ENCODE measurements at places on chromosomes 7 and 10.

GRCh38 chr7:49635800-49636199, 137.6 kb upstream of the VWC2 start:
- no peak overlapping the region for H3K27ac ChIP-seq
- no peaks in the 10 kb centered on the region for H3K36me3 ChIP-seq
- H3K4me1 ChIP-seq = no peaks in the 10 kb centered on the region

- no peak overlapping the region for H3K4me3 ChIP-seq
- H3K4me1 ChIP-seq = no peaks in the 10 kb centered on the region
- H3K36me3 ChIP-seq = no peaks in the 10 kb centered on the region
- H3K27ac ChIP-seq = no peak overlapping the region
Observed at GRCh38 chr10:79937701-79938151, 11.2 kb downstream of the SFTPD start.

DNA sequence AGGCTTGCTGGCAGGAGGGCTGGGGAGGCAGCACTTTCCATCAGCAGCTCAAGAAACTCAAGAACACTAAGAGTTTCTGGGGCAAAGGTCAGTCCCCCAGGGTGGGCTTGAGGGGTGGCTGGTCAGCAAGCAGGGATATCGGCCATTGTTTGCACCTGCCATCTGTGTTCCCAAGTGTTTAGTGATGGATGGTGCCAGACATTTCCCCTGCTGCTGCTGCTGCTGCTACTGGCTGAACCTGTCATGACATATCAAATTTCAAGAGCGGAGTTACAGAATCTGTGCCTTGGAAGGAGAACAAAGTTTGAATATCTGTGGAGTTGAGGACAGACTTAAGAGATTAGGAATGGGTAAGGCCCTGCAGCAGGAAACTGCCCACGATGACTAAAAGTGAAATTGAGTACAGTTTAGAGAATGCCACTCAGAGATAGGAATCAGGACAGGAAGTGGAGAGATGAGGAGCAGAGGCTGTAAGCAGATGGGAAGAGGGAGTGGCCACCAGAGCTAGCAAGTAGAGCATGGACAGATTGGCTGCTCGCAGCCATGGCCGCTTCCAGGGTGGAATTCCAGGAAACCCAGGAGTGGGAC, 39.2 kb upstream of the PPP1R3C start:
- no peaks in the 10 kb centered on the region for H3K27me3 ChIP-seq
- no peaks in the 10 kb centered on the region for H3K36me3 ChIP-seq
- DNase-seq = no peak
- no peaks in the 10 kb centered on the region for H3K4me1 ChIP-seq
- no peak overlapping the region for H3K27ac ChIP-seq
- H3K4me3 ChIP-seq = no peak overlapping the region

DNA sequence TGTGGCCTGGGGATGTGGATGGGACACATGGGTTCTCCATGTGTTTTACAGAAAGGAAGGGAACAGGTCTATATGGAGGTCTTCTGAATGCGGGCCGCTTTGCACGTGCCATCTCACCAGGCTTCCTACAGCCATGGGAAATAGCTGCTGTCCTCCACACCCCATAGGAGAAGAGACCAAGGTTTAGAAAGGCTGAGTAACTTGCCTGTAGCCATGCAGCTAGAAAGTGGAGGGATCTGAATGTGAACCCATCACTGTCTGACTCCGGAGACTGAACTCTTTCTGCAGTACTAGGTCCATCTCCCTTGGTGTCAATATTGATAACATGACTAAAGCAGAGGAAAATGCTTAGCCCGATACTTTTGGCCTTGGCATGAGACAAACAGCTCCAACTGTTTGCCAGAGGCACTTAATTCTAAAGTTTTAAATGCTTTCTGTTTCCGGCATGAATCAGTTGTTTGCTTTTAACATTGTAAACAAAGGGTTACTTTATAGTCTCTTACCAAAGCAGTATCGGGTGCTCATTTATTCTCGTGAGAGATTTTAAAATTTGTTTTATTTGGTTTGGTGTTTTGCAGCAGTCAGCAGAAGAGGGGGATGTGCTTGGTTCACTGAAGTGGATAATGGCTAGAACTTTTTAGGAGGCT, 64.8 kb upstream of the LOXL4 start:
- no peak overlapping the region for H3K4me3 ChIP-seq
- no peaks in the 10 kb centered on the region for H3K4me1 ChIP-seq
- no peaks in the 10 kb centered on the region for H3K27me3 ChIP-seq
- H3K36me3 ChIP-seq = no peaks in the 10 kb centered on the region

GRCh38 chr10:30459283-30459682, 25.3 kb downstream of the MAP3K8 start:
- H3K4me1 ChIP-seq = no peaks in the 10 kb centered on the region
- no peaks in the 10 kb centered on the region for H3K27me3 ChIP-seq
- peak overlapping the region; percentile 32 for H3K27ac ChIP-seq
- DNase-seq = peak; percentile 80
- peaks cover 13% of the 10 kb centered on the region for H3K36me3 ChIP-seq
- no peak overlapping the region for H3K4me3 ChIP-seq

DNA sequence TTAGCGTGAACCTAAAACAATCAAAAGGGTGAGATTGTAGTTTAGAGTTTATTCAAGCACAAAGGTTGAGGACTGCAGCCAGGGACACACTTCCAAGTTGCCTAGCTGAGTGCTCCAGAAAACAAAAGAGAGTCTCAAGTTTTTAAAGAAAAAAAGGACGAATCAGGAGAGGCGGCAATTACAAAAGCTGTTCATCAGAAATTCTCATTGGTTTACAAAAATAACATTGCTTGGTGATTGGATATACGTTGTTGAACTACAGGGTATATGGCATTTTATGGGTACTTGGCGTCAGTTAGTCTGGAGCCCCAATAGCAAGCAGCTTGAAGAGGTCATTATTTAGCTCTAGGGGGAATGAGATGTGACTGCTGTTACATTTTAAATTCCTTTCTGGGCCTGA, 11.5 kb downstream of the ZNF438 start:
- H3K4me1 ChIP-seq = no peaks in the 10 kb centered on the region
- no peak overlapping the region for H3K4me3 ChIP-seq
- no peaks in the 10 kb centered on the region for H3K36me3 ChIP-seq
- no peak for DNase-seq

- no peaks in the 10 kb centered on the region for H3K36me3 ChIP-seq
- no peaks in the 10 kb centered on the region for H3K4me1 ChIP-seq
- no peak for DNase-seq
- no peaks in the 10 kb centered on the region for H3K27me3 ChIP-seq
- no peak overlapping the region for H3K27ac ChIP-seq
Observed at GRCh38 chr7:64183126-64183742, 23.8 kb upstream of the ZNF735 start.

- no peaks in the 10 kb centered on the region for H3K4me1 ChIP-seq
- H3K4me3 ChIP-seq = no peak overlapping the region
- DNase-seq = no peak
- H3K36me3 ChIP-seq = peaks cover 10% of the 10 kb centered on the region
- H3K27ac ChIP-seq = no peak overlapping the region
Observed at GRCh38 chr10:112539340-112539739, 92.3 kb downstream of the VTI1A start.

GRCh38 chr7:28621369-28621841, 209.1 kb downstream of the CREB5 start:
- H3K4me3 ChIP-seq = no peak overlapping the region
- no peak for DNase-seq
- H3K4me1 ChIP-seq = no peaks in the 10 kb centered on the region

DNA sequence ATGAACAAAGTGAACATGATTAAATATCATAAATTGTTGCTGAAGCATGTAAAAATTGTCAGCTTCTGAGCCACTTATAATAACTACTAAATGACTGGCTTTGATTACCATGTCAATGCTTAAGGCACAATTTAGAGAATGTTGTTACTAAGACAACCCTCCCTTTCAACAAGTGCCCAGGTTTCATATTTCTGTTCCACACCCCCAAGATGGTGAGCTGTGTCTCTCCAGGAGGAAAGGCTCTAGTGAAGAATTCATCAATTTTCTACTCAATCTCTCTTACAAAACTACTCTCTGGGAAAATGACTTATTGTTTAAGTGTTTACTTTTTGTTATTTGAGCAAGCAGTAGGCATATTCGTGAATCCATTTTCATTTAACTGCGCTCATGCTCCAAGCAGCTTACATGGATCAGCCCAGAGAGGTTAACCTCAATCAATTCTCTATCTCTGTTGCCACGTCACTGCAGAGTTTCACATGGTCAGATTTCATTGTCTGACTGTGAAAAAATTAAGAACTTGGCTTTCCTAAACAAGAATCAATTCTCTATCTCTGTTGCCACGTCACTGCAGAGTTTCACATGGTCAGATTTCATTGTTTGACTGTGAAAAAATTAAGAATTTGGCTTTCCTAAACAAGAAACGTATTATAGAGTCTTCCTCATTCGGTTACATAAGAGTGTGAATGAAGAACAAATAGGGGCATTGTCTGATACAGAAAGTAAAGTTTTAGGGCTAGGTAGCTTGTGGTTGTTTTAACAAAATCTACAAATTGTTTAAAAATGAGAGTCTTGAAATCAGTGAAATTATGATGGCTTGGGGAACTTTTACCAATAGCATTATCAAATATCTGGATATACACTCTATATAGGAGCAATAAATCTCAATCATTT, 49.7 kb downstream of the CCDC71L start:
- DNase-seq = no peak
- peaks cover 5% of the 10 kb centered on the region for H3K4me1 ChIP-seq
- no peak overlapping the region for H3K4me3 ChIP-seq
- no peaks in the 10 kb centered on the region for H3K27me3 ChIP-seq
- no peak overlapping the region for H3K27ac ChIP-seq
- H3K36me3 ChIP-seq = no peaks in the 10 kb centered on the region

DNA sequence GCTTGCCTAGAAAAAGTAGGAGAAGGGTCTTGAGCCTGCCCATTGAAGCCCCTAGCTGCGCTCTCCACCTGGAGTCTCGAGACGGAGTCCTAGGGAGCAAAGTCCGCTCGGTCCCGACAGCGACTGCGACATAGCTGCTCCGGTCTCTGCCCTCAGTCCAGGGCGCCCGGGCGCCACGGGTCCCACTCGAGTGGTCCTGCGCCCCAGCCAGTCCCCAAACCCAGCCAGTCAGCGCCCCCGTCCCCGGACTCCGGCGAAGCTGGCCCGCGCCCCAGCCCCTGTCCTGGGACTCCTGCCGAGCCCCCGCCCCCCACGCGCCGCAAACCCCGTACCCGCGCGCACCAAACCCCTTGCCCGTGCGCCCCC, 490 bp downstream of the TNS3 start:
- peak overlapping the region; percentile 72 for H3K4me3 ChIP-seq
- H3K36me3 ChIP-seq = no peaks in the 10 kb centered on the region
- peak overlapping the region; percentile 93 for H3K27ac ChIP-seq
- H3K4me1 ChIP-seq = peaks cover 15% of the 10 kb centered on the region

DNA sequence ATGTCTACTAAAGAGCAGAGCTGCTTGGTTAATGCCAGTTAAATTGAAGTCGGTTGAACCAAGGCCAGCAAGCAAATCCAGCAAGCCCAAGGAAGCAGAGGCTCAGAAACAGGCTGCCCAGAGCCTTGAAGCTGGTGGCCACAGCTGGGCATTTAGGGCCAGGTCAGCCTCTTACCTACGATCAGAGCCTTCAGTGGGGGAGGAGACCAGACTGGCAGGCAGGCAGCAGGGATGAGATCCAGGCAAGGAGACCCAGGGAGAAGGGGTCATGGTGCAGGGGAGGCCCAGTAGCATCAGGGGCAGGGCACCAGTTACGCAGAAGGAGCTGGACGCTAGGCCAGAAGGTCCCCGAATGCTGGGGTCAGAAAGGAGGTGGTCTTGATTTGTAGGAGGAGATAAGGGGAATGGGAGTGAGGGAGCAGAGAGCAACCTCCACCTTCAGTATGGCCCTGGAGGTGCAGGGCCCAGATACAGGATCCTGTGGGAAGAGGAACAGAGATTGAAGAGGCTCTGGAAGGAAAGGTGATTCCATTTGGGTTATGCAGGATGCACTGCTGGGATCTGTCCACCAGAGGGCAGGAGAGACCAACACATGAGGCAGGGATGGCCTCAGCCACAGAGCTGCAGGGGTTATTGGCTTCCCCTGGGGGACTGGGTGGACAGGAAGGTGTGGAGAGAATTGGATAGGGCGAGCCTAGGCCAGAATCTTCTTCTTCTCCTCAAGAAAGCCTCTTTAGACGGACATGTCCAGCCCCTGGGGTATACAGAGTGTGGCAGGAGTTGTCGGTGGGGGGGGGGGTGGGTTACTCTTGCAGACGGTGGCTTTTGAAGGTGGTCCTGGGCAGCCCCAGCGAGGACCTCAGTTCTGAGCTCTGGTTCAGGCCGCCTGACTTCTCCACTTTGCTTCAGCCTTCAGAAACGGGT, 132.6 kb upstream of the PODXL start:
- H3K27ac ChIP-seq = no peak overlapping the region
- peak; percentile 64 for DNase-seq
- H3K27me3 ChIP-seq = peaks cover 2% of the 10 kb centered on the region
- H3K4me1 ChIP-seq = no peaks in the 10 kb centered on the region
- no peak overlapping the region for H3K4me3 ChIP-seq

- H3K27me3 ChIP-seq = no peaks in the 10 kb centered on the region
- H3K36me3 ChIP-seq = no peaks in the 10 kb centered on the region
- H3K4me1 ChIP-seq = no peaks in the 10 kb centered on the region
- DNase-seq = no peak
Observed at GRCh38 chr7:28754027-28754426, 204.1 kb downstream of the TRIL start.

DNA sequence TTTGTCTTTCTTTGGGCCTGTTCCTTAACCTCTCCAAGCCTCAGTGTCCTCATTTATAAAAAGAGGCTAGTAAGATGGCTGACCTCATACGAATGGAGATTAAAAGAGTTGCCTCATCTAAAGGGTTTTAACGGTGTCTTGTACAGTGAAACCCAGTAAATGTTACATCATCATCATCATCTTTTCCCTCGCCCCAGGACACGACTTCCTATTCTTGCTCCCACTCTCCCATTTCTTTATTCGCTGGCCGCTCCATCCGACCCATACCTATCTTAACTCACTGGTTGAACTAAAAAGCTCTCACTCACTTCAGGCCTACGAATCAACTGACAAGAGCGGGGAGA, 554 bp downstream of the FRA10AC1 start:
- no peak for DNase-seq
- peak overlapping the region; percentile 92 for H3K27ac ChIP-seq
- peak overlapping the region; percentile 63 for H3K4me3 ChIP-seq
- H3K36me3 ChIP-seq = peaks cover 4% of the 10 kb centered on the region
- H3K4me1 ChIP-seq = peaks cover 11% of the 10 kb centered on the region

- no peaks in the 10 kb centered on the region for H3K36me3 ChIP-seq
- H3K27me3 ChIP-seq = no peaks in the 10 kb centered on the region
- no peak overlapping the region for H3K27ac ChIP-seq
- DNase-seq = no peak
- H3K4me3 ChIP-seq = no peak overlapping the region
Observed at GRCh38 chr7:47709451-47709850, 127.5 kb upstream of the TNS3 start.

DNA sequence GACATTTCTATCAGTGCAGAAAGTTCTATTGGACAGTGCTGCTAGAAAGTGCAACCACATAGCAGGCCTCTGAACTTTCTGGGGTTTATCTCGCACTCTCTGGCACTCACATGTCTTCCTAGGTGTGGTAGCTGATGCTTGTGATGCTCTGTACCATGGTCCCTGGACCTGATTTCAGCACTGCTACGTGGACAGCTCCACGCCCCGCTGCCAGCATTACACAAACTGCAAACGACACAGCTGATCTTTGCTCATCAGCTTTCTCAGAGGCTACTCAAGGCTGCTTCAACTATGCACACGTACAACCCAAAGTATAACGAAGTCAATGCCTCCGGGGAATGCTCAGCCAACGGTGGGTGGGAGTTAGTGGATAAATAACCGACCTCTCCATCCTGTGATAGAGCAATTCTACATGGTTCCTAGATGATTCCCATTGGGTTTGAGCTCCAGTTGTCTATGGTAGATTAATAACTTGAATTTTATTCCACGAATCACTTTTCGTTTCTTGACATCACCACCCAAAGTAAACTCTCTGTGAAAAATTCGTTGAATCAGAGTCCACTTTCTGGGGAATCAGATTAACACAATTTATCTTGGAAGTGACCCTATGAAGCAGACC, 302.5 kb downstream of the ACTR3B start:
- DNase-seq = no peak
- no peaks in the 10 kb centered on the region for H3K36me3 ChIP-seq
- no peaks in the 10 kb centered on the region for H3K4me1 ChIP-seq
- H3K27me3 ChIP-seq = no peaks in the 10 kb centered on the region
- no peak overlapping the region for H3K27ac ChIP-seq

Data from small intestine (tissue), 16 donors.